SW 1271 (cell line): ENCODE measurements at places on chromosomes 2 and 18.
A peak's percentile ranks its signal among the peaks of the same experiment; 100 is the strongest.

- no peak for DNase-seq
These were observed 72.9 kb upstream of the ZNF516 start for GRCh38 chr18:76567835-76568445.

- no peak for DNase-seq
These were observed 187.8 kb downstream of the TSN start for GRCh38 chr2:121943285-121943684.

DNA sequence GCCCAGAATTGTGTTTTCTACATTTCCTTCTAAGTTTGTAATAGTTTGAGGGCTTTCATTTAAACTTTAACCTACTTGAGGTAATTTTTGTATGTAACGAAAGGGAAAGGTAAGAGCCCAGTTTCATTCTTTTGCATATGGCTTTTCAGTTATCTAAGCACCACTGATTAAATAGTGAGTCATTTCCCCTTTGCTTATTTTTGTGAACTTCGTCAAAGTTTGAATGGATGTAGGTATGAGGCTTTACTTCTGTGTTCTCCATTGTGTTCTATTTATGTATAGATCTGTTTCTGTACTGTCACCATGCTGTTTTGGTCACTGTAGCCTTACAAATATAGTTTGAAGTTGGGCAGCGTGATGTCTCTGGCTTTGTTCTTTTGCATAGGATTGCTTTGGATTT, 944.8 kb upstream of the CNTNAP5 start:
- DNase-seq: no peak

GRCh38 chr2:120396861-120397811, 51.2 kb downstream of the INHBB start:
- DNase-seq: no peak

DNA sequence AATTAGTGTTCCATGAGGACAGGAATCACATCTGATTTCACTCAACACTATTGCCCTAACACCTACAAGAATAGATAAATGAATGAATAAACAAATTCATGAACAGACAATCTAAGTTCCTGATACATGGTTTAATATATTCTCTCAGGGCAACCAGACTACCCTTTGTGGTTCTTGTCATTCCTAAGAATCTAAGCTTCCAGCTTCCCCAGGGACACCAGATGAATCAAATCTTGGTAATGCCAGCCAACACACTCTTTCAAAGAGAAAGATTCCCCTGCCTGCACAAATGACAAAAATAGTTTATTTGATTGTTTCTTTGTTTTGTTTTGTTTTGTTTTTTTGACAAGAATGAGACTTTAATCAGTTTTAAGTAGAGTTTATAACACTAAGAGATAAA, 237.5 kb upstream of the CHAC2 start:
- no peak for DNase-seq

DNA sequence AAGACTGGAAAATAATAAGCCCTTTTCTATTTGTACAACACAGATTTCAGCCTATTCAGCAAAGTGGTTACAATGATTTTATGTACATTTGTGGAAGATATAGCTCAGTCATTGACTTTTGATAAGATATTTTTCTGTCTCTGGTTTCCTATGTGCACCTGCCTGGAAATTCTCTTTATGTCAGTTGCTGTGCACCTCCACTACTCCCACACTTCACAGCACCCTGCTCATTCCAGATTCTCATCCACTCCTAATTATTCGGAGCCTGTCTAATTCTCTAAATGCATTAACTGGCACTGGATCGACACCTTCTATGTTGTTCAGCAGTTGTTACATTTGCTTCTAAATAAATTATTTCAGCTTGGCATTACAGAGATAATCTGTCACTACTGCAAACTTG, 275.1 kb upstream of the RND3 start:
- DNase-seq: no peak

- DNase-seq: no peak
These were observed 716.8 kb downstream of the EPHA4 start for GRCh38 chr2:220855296-220855695.

DNA sequence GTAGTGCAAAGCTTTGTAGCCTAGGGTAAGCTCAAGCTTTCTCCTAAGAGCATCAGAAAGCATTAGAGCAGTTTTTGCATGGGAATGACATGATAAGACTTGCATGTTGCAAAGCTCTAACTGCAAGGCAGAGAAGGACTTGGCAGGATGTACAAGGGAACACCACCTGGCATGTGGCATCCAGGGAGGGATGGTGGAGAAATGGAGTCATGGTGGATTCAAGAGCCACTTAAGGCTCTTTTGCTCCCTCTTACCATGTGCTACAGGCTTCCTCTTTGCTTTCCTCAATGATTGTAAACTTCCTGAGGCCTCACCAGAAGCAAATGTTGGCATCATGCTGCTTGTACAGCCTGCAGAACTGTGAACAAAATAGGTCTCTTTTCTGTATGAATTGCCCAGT, 266.0 kb downstream of the GLI2 start:
- no peak for DNase-seq

- DNase-seq: no peak
These were observed 197.6 kb upstream of the CHST9 start for GRCh38 chr18:27382567-27383216.

GRCh38 chr2:26925100-26925791, 45.2 kb upstream of the MAPRE3 start:
- DNase-seq: no peak

- no peak for DNase-seq
These were observed 84.1 kb upstream of the MGAT5 start for GRCh38 chr2:134169788-134170187.

- DNase-seq: peak; percentile 45
These were observed 21.9 kb downstream of the MRPL35 start for GRCh38 chr2:86221066-86221684.

DNA sequence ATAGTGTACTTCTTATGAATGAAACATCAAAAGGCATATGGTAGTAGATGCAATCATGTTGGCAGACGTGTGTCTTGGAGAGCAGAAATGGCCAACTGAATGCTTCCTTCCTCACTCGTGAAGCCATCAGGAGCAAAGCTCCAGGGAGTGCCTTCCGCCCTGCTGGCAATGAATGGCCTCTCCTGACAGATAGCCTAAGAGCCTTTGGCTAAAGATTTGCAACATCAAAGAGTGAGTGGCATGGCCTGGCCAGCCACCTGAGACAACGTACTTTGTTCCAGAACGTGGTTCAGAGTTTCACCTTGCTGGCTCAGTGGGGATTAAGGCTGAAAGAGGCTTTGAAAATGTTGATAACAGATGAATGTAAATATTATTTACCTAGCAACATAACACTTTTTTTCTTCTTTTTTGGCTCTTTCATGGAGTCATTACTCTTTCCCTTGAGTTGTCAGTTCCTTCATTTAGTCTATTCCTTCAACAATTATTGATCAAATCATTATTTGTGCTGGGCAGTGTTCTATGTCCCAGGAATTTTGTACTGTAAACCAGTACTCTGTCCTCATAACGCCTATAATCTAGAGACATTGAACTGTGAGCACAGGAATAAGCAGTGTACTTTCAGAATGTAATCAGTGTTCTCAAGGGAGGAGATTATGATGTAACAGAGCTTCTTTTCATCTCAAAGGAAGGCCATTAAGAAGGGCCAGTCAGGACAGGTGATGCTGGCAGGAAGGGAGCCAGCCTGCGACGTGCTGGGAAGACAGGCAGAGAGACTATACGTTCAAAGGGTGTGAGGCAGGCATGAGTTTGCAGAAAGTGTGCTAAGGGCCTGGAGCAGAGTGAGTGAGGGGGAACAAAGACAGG, 59.4 kb upstream of the SH3RF3 start:
- no peak for DNase-seq

GRCh38 chr2:45007961-45008295, 1.3 kb downstream of the SIX2 start:
- no peak for DNase-seq

DNA sequence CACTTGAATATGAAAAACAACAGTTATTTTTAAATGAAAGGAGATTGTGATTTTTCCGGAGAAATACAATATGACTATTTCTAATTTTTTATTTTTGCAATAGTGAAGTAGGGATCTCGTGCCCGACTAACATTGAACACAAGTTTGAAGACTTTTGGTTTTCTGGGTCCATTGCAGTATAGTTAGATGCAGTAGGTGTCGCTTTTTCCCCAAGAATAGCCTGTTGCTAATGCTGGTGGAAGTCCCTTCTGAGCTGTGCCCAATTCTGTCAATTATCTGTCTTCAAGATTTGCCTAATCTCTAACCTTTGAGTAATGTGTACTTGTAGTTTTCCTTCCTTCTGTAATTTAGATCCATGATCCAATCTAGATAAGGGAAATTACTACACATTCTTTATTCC, 36.5 kb downstream of the SEMA4F start:
- DNase-seq: no peak

GRCh38 chr2:102181376-102181775, 5.4 kb upstream of the IL1RL2 start:
- DNase-seq: no peak

- DNase-seq: no peak
These were observed 186.4 kb downstream of the EPHA4 start for GRCh38 chr2:221385716-221386115.

DNA sequence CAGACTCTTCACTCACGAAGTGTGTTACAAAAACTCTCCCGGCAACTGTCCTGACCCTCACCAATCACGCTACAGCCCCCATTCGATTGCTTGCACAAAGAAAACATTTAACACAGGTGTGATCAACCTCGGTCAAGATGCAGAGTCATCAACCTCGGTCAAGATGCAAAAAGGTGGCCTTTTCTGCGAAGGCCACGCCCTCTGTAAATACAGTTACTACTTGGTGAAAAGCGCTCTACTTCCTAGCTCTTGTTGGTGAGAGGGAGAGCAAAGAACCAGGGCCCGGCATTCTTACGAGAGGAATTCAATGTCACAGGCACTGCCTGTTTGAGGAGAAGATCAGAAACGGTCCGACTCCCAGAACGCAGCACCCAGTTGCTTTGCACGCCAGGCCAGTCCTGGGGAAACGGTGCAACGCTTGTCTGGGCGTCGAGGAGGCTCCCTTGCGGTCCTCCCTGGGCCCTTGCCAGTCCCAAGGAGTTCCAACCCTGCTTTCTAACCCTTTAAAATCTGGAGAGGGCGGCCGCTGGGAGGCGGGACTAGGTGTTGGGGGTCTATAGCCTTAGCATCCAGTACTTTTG, 1.9 kb downstream of the PIEZO2 start:
- no peak for DNase-seq

DNA sequence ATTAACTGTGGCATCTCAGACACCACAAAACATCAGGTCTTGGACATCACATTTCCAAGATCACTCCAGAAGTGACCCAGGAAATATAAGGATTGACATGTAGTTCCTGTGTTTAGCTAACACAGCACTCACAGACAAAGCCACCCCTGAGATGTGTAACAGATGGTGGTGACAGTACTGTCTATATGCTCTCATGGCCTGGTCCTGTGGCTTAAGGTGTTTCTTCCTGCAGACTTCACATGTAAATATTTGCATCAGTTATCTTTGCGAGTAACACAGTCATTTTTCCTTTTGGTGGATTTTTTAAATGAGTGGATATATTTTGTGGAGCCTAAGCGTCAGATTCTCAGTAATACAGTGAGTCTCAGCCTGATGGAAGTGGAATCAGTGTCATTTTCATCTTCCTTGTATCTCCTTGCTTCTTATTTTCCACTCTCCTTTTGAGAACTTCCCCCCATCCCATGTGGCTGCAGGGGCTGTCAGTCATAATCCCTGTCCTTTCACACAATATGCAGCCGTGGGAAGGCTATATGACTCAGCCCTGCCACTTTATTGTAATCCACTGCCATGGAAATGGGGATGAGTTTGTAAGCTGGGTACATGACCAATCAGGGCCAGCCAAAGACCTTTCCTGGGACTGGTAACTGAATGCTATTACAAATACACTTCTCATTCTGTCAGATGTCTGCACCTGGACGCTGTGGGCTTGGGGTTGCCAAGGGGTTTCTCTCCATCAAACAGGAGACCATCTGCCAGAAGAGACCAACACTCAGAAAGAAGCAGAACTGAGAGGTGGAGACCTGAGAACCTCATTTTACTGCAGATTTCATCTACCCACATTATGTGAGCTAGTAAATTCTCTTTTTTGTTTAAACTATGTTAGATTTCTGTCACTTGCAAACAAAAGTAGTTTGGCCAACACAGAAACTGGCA, 74.3 kb downstream of the ICOS start:
- DNase-seq: no peak

DNA sequence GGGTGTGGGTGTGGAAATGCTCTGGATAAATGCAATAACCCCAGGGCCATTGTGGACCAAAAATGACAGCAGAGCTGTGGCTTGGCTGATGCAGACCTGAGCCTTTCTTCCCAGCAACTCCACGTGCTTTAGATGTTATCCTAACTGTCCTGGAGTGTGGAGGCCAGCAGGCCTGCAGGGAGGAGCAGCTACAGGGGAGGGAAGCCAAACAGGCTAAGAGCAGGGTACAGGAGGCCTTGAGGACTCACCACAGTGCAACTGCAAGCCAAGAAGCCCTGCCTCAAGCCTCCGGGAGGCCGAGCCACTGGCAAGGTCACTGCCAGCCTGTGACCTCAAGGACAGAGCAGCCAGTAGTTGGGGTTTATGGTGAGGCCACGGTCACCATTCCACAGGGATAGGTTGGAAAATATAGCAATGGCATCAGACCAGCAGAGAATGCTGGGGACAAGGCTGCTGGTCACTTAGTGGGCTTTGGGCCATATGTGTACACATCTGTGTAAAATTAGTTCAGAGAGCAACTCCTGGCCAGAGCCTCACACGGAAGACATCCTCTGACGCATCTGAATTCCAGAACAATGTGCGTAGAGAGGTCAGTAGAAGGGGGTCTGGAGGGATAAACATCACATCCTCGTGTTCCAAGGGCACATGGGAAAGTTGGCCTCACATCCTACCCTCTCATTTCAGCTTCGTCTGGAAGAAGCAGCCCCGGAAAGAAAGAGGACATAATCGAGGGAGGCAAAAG, 76.2 kb upstream of the UPP2 start:
- DNase-seq: no peak

GRCh38 chr2:112692918-112693317, 27.9 kb upstream of the NT5DC4 start:
- DNase-seq: no peak

GRCh38 chr2:46963941-46964673, 48.5 kb upstream of the MCFD2 start:
- no peak for DNase-seq

DNA sequence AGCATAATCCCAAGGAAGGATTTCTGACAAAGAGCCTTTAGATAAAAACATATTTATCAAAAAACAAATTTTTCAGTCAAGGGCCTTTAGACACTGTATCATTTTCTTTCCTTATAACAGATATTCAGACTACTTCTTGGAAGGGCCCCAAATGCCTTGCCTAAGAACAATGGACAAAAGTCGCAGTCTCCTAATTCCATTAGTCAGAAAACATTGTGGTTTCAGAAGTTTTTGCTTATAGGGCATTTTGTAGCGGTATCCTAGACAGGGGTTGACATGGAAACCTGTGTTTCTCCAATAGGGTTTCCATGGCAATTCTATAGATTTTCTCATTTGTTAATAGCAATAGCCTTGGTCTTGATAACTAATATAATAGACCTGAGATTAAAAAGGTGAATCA, 36.7 kb upstream of the AGPS start:
- DNase-seq: no peak

- no peak for DNase-seq
These were observed 20.3 kb downstream of the HPCAL1 start for GRCh38 chr2:10322973-10323372.
